Epithelial cell of proximal tubule (primary cell): ENCODE measurements at places on chromosomes 12 and 14. TPM values are rescaled to one million over a fixed set of nuclear protein-coding genes. Genes with fewer than 3 reads are reported as not detected.

Gene ZBTB42
- 5.4 and 7.8 TPM in 2 replicates for total RNA-seq

Gene CCNK
- total RNA-seq, result 8.4 and 11.3 TPM in 2 replicates

Gene NYNRIN
- 3.4 and 6.2 TPM in 2 replicates for total RNA-seq

Gene DIO2
- 0.07 TPM in 1 of 2 replicates, not detected in the other for total RNA-seq
